Fibroblast of skin of abdomen (primary cell): ENCODE measurements at places on chromosomes 6 and 20.
A peak's percentile ranks its signal among the peaks of the same experiment; 100 is the strongest.

GRCh38 chr6:31358302-31358701 lies 1.3 kb upstream of the HLA-B start:
- DNase-seq, result no peak

- no peak for DNase-seq
Measured at GRCh38 chr6:109014606-109015005, 80.0 kb downstream of the SESN1 start.

- DNase-seq, result no peak
Measured at GRCh38 chr20:50253101-50253500, 62.5 kb downstream of the CEBPB start.

DNA sequence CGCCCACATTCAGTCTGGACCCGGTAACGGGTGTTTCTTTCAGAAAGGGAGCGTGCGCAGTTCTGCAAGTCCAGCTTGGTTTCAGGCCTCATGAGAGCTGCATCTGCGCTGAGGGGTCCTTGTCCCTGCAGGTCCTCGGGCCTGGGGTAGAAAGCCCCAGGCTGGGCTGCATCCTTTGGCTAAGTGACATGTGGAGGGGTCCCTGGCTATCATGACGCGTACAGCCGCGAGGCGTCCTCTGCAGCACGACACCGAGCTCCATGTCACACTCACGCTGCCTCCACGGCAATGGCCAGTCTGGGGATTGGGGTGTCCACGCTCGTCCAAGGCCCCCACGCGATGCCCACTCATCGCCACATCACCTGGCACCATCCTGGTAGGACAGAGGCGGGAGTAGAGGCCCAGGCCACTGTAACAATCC lies 1.7 kb upstream of the KIF25 start:
- no peak for DNase-seq

- DNase-seq, result no peak
Measured at GRCh38 chr6:131917763-131918649, 33.2 kb downstream of the CCN2 start.

DNA sequence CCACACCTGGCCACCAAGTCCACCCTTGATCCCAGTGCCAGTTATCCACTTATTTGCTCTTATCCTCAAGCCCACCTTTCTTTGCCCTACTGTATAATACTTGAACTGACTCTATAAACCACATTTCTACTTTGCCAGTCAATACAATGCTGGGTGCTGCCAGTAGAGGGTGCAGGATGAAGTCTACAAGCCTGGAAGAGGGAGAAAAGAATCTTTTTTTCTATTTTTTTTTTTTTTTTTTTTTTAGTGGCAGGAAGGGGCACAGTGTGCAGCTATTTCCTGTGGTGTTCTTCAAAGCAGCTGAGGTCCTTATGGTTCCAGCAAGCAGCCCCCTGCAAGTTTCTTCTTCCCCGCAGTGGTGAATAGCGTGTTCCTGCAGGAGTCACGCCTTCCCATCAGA lies 22.2 kb upstream of the GABRR1 start:
- DNase-seq, result no peak

DNA sequence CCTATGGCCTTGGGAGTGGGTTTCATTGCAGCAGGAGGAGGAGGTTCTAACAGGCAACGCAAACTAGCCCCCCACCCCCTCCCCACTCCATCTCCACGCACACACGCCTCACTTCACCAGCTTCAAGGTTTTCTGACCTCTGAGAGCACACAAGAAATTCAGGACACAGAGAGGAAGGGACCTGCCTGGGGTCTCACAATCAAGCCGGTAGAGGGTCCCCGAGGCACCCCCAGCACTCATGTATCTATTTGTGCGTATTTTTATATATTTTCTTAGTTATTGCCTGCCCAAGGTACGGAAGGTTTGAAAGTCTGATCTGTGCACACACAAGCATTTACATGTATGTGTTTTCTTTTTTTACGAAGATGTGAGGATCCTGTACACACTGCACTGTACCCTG lies 16.9 kb downstream of the MDFI start:
- DNase-seq, result no peak

DNA sequence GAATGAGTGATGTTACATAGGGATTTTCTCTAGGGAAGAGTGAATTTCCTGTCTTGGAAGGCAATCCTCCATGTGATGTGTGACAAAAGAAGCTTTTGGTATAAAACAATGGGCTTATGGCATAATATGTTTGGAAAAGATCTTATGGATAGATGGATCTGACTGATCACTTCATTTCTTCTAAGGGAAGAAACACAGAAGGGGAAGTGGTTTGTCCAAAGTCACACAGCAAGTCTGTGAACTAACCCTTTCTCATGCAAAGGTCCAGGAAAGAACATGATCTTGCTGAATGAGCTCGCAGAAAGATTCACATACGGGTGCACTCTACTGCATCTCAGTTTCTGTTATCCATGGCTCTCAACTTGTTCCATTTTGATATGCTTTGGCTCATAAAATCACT lies 575.9 kb upstream of the JAG1 start:
- DNase-seq, result no peak

- no peak for DNase-seq
Measured at GRCh38 chr6:102474041-102474807, 1080.7 kb downstream of the GRIK2 start.

DNA sequence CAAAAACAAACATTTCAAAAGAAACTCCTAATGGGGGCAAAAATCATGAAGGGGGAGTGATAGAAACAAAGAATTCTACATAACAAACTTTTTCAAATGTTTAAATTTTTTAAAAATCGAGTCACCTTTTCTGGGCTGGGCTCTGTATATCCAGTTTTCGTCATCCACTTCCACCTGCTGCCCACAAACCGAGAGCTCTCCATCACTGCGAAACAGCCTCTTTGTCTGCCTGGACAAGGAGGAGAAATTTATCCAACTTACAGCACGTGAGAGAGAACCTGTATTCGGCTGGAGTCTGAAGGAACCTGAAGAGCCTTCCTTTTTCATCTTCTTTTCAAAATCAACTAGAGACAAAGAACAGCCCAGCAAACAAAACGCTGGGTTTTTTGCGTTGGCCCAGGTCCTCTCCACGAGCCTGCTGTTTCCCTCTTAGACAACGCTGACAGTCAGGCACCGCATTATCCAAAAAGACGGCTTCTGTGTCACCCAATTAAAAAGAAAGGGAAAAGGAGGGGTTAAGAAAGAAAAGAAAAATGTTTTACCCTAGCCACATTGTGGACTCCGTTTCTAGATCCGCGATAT lies 72.4 kb upstream of the NHSL1 start:
- DNase-seq, result no peak

DNA sequence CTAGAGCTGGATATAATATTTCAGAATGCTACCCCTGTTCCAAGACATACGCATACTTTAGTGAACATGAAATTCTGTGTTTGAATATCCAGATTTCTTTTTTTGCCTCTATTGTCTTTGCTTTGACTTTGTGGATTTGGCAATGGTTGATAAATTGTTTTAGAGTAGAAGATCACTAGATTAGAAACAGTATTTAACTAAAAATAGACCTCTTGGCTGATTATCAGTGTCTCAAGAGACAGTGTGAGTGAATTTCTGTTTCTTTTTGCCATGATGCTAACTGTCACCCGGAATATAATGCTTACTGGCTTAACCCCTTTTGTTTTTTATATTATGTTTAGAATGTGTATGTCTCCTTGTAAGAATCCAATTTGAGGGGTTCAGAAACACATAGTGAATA lies 102.5 kb downstream of the PLCB1 start:
- no peak for DNase-seq

GRCh38 chr6:12170351-12171092 lies 119.6 kb upstream of the EDN1 start:
- DNase-seq, result no peak

- no peak for DNase-seq
Measured at GRCh38 chr6:142458836-142459235, 157.0 kb downstream of the ADGRG6 start.

DNA sequence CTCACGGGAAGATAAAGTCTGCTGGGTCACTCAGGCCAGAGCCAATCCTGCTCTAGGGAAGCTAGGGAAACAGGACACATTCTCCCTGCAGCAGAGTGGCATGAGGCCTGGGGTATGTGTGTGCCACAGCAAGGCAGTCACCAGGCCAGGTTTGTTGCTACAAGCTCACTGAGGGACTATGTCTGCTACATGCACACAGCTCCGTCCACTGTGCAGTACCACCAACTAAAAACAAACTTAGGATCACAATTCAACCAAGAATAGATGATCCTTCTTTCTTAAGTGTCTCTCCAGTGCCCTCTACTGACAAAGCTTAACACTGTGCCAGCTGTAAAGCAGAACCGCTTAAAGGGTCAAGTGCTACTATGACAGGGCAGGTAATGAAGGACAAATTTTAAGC lies 192.5 kb downstream of the PTPRK start:
- DNase-seq, result no peak

GRCh38 chr6:17640477-17640917 lies 40.4 kb downstream of the FAM8A1 start:
- DNase-seq, result peak; percentile 24

GRCh38 chr6:31171931-31172905 lies 1.7 kb upstream of the POU5F1 start:
- DNase-seq, result no peak

- no peak for DNase-seq
Measured at GRCh38 chr20:49352751-49353150, 74.9 kb upstream of the ZNFX1 start.

GRCh38 chr6:87641065-87641692 lies 51.2 kb downstream of the ORC3 start:
- DNase-seq, result no peak

DNA sequence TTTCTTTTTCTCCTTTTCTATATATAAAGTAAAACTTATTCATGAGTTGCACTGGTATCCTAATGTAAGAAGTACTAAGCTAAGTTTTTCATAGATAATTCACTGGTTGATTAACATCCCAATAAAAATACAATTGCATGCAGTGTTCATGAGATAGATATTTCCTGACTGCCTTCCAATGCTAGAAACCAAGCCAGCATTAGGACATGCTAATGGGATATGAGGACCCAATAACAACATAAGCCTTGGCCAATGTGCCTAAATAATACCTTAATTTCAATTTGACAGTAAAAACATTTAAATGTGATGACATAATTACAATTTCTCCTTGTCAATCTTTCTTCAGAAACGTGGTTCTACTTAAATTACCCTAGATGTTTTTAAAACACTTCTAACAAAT lies 152.7 kb downstream of the RNGTT start:
- DNase-seq, result no peak

- no peak for DNase-seq
Measured at GRCh38 chr6:127592964-127593363, 16.0 kb downstream of the C6orf58 start.

GRCh38 chr6:130890521-130890971 lies 63.3 kb downstream of the SMLR1 start:
- peak; percentile 75 for DNase-seq

DNA sequence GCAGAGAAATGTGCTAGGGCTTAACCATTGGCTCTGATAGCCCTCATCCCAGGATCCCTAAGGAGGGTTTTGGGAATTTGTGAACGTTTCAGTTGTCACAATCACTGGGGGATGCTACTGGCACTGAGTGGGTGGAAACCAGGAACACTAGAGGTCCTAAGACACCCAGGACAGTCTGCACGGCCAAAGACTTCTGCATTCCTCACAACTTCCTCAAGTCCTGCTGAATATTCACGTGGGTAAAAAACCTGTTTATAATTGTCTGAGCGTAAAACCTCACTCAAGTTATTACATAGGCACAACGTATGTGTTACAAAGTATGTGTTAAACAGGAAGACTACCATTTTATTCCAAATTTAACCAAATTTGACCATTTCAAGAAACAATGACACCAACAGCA lies 52.4 kb downstream of the GMDS start:
- DNase-seq, result no peak

DNA sequence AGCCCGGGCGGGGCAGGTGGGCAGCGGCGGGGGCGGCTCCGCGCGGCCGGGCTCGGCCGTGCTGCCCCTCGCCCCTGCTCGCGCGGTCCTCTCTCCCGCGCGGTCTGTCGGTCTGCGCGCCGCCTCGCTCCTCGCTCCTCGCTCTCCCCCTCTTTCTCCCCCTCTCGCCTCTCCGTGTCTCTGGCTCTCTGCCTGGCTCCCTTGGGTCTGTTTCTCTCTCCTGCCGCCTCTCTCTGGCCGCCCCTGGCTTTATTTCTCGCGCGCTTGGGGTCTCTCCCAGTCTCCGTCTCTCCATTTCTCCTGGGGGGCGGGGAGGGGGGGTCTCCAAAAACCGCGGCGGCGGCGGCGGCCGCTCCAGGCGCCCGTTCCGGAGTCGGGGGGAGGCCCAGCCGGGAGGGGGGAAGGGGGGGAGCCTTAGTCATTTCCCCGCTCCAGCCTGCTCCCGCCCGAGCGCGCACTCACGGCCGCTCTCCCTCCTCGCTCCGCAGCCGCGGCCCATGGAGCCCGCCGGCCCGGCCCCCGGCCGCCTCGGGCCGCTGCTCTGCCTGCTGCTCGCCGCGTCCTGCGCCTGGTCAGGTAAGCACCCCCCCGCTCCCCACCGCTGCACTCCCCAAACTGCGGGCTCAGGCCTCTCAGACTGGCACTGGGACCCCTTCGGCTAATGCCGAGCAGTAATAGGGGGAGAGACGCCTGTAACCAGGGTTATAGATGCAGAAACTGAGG lies at the start of gene SIRPA:
Gene SIRPA, plus strand, starts transcription at position 457 of the 723 bp plus-strand sequence. Its CDS starts 41 bp downstream, at position 498.
- peak; percentile 78 for DNase-seq

- DNase-seq, result no peak
Measured at GRCh38 chr6:98014442-98015201, 731.6 kb upstream of the MMS22L start.

DNA sequence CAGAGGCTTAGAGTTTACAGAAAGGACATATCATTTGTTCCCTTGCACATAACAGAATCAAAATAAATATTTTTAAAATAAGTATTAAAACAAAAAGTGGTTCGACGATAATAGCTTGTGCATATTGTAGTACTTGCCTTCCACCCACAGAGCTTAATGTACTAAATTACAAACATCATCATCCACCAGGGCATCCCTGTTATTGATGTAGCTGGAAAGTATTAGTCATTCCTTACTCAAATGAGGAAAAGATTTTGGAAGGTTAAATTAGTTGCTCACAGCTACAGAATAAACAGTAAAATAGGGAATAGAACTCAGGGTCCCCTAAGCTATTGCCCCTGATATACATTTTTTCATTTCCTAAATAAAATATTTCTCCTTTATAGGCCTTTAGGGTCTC lies 150.3 kb downstream of the PTPRK start:
- peak; percentile 68 for DNase-seq

DNA sequence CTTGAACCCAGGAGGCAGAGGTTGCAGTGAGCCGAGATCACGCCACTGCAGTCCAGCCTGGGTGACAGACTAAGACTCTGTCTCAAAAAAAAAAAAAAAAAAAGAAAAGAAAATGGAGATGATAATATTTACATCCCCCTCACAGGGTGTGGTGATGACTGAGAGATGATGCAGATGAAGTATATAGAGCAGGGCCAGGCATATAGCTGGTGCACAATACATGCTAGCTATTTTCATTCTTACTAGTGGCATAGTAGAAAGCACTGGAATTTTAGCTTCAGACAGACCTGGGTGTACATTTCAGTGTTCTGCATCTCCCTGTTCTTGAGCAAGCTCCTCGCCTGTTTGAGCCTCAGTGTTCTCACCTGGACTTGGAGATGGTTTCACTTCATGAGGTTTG lies 36.9 kb downstream of the CEBPB start:
- DNase-seq, result no peak

GRCh38 chr20:50475681-50476292 lies 34.4 kb upstream of the PTPN1 start:
- DNase-seq, result no peak
